ENCODE measurements at places on chromosomes 2 and 18.

GRCh38 chr2:205189301-205189700 lies 493.0 kb upstream of the NRP2 start:
- no peak for DNase-seq

DNA sequence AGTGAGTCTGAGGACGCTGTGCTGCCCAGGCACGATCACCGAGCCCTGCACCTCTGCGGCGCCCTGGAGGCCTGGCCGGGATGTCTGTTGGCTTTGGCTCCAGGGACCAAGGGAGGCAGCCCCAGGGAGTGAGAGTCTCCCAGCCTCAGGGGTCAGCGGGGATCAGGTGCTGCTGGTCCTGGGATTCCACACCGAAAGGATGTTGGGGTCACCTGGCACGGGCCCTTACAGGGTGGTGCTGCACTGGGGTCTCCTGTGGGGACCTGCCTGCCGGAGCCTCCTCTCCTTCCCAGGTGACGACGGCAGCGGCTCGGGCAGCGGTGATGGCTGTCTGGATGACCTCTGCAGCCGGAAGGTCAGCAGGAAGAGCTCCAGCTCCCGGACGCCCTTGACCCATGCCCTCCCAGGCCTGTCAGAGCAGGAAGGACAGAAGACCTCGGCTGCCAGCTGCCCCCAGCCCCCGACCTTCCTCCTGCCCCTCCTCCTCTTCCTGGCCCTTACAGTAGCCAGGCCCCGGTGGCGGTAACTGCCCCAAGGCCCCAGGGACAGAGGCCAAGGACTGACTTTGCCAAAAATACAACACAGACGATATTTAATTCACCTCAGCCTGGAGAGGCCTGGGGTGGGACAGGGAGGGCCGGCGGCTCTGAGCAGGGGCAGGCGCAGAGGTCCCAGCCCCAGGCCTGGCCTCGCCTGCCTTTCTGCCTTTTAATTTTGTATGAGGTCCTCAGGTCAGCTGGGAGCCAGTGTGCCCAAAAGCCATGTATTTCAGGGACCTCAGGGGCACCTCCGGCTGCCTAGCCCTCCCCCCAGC lies 30.5 kb downstream of the GPC1 start:
- no peak for DNase-seq

GRCh38 chr2:143110758-143111428 lies 18.3 kb upstream of the ARHGAP15 start:
- peak; percentile 43 for DNase-seq

- no peak for DNase-seq
Observed at GRCh38 chr2:4272261-4272858, 569.0 kb downstream of the DCDC2C start.

GRCh38 chr18:78603102-78603983 lies 376.3 kb upstream of the SALL3 start:
- no peak for DNase-seq

GRCh38 chr2:239405071-239405470 lies 4.3 kb upstream of the HDAC4 start:
- no peak for DNase-seq

DNA sequence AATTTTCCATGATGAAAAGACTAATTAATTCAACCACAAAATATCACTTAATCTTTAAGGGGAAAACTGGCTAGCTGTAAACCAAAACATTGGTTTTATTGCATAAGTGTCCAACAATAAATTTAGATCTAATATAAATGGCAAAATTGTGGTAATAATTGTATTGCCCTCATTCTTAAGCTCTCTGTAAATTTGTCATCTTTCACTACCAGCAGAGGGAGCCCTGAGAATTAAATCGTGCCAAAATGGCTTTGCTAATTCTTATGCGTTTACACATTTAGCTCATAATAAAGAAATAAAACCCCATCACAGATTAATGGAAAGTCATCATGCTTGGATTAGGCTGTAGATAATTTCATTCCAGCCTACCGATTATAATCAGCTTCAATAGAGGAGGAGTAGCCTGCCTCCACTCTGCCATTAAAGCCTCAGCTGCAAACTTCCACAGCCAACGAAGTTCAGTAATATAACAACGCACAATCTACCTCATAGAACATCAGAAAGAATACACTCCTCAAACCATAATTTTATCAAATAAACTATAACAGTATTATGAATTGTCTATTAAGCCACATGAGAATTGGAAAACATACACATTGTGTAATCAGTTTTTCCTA lies 70.0 kb upstream of the ATP5MC3 start:
- DNase-seq: no peak

- DNase-seq: no peak
Observed at GRCh38 chr2:187978356-187978755, 313.3 kb upstream of the GULP1 start.

GRCh38 chr2:189613077-189613636 lies 32.6 kb upstream of the SLC40A1 start:
- no peak for DNase-seq

DNA sequence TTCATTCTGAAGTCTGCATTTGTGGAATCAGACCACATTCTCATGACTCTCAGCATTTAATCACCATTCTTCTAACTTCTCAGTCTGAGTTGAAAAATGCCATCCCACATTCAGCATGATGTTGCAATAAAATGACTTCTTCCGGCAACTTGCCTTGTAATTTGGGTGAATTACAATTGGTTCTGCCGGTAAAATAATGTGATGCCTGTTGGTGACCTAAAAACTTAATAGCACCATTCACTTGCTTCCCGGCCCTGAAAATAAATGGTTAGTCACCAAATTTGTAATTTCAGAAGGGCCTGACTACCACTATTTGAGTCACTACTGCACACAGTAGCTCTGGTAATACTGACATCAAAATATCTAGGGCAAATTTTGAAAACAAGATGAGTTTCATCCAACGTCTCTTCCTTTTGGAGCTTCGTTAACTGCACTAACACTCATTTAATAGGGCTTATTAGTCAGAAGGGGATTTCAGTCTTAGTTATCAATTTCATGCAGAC lies 637.1 kb upstream of the CHAC2 start:
- DNase-seq: no peak

DNA sequence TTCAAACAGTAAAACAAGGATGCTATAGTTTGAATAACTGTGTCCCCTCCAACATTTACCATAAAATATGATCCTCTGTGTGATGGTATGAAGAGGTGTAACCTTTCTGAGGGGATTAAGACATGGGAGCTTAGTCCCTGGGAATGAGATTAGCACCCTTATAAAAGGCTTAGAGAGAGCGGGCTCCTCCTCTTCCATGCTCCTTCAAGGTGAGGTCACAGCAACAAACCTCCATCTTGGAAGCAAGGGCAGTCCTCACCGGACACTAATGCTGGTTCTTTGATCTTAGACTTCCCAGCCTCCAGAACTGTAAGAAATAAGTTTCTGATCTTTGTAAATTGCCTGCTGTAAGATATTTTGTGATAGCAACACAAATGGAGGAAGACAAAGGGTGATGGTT lies 700.3 kb downstream of the TMEM182 start:
- DNase-seq: no peak

GRCh38 chr2:208099682-208100470 lies 24.4 kb downstream of the CRYGD start:
- DNase-seq: no peak

DNA sequence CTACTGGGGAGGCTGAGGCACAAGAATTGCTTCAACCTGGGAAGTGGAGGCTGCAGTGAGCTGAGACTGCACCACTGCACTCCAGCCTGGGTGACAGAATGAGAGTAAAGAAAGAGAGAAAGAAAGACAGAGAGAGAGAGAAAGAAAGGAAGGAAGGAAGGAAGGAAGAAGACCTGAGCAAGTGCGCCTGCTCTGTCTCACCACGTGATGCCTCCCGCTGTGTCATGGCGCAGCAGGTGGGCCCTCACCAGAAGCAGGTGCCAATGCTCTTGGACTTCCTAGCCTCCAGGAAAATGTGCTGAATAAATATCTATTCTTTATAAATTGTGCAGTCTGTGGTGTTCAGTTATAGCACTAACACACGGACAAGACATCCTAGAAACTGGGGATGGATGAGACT lies 270.0 kb downstream of the CYP26B1 start:
- DNase-seq: no peak

DNA sequence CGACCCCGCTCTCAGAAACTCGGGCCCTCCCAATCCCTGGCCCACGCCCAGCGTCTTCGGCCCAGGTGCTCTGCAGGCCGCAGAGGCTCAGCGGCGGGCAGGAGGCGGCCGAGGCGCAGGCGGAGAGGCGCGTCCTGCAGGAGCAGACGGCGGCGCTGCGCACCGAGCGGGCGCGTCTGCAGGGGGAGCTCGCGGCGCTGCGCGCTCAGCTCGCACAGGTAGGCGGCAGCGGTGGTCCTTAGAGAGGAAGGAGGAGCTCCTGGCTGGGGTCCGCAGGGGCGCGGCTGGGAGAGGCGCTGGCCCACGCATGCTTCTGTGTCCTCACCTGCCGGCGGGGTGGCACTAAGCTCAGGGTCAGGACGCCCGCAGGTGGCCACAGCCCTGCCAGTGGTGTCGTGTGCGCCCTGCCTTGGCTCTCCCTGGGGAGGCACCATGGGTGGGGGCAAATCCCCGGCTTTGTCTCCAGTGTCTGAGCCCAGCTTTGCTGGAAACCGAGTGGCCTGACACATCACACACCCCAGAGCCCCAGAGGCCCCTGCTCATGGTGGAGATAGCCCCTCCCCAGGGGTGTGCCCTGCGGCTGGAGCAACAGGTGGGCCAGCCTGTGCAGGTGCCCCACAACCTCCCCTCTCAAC lies 14.9 kb upstream of the SNED1 start:
- peak; percentile 17 for DNase-seq

GRCh38 chr2:168097431-168097830 lies 150.0 kb downstream of the STK39 start:
- no peak for DNase-seq

DNA sequence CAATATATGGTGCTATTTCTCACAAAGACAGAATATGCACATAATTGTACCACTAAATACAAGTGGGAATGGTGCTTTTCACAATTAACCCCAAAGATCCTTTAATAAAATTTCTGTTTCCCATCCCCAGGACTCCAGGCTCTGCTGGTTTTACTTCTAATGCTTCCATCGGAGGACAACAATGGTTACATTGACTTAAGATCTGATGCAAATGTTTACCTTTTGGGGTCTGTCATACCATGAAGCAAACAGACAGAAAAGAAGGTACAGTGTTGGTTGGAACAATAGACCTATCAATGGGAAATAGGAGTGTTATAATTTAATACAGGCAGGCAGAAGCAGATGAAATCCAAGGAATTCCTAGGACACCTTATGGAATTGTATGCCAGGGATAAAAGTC lies 105.7 kb downstream of the UPP2 start:
- no peak for DNase-seq

GRCh38 chr2:224401641-224402342 lies at the start of gene FAM124B:
FAM124B (minus strand) TSS chr2:224402107; CDS start chr2:224401768, 339 bp downstream.
- no peak for DNase-seq

- DNase-seq: no peak
Observed at GRCh38 chr2:220162320-220162719, 534.9 kb downstream of the SLC4A3 start.

DNA sequence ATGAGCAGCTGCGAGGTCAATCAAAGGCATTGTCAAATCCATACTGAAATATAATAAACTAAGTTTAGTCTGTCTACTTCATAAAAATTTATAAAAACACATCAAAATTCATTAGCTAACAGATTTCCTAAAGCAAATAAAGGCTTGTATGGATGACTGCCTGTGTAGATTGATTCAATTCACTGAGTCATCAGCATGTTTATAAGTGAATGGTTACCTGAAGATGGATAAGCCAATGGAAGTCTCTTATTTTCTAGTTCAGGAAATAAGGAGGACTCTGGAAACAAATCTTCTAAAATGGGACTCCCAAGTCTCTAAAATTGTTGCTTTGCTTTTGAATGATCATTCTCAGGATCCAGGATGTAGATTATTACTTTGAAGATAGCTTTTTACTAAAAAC lies 57.0 kb upstream of the HNRNPA3 start:
- DNase-seq: no peak

GRCh38 chr2:68734688-68735525 lies at the start of gene ARHGAP25:
ARHGAP25 (plus strand) TSS chr2:68734811; CDS start chr2:68735200, 389 bp downstream.
- DNase-seq: peak; percentile 34

DNA sequence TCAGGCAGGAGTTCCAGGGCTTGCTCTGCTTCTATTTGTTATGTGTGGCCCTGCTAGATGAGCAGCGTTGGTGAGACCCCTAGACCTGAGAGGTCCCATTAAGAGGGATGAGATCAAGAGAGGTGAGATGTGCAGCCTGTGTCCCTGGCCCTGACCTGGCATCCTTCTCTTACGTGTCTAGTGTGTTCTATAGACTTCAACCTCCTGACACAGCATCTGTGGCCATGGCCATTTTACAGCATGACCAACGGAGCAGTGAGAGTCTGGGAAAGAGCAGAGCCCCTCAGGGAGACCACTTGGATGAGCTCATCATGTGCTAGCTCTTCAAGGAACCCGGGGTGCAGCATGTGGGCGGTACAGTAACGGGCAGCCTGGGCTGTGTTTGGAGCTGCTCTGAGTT lies 32.7 kb upstream of the ASPRV1 start:
- DNase-seq: no peak

DNA sequence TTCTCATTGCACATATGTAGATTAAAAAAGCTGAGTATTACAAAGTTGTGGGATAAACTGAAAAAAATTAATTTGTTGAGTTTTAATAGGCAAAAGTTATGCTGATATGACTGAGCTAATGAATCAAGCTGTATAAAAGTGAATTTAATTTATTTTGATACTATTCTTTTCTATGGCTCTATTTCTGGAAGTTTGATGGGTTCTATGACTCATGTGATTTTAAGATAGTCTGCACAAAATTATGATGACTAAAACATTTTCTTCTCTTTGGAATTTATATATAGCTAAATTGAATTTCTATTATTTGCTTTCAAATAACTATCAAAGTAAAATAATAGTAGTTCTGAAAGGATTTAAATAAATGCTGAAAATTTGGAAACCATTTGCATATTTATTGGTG lies 71.0 kb upstream of the MMADHC start:
- DNase-seq: no peak

- peak; percentile 60 for DNase-seq
Observed at GRCh38 chr2:9139491-9140443, 66.8 kb upstream of the ASAP2 start.

GRCh38 chr2:112721819-112722522 lies 1.2 kb downstream of the NT5DC4 start:
- no peak for DNase-seq

GRCh38 chr18:44507729-44508325 lies 172.9 kb upstream of the SETBP1 start:
- DNase-seq: no peak

Measured in activated CD4-positive, alpha-beta T cell treated with anti-CD3 and anti-CD28 coated beads for 24 hours (primary cell).